Retinal pigment epithelial cell (primary cell): ENCODE measurements at places on chromosomes 2 and 18.

GRCh38 chr18:47680488-47680887 lies 250.0 kb downstream of the SMAD2 start:
- DNase-seq, result no peak

DNA sequence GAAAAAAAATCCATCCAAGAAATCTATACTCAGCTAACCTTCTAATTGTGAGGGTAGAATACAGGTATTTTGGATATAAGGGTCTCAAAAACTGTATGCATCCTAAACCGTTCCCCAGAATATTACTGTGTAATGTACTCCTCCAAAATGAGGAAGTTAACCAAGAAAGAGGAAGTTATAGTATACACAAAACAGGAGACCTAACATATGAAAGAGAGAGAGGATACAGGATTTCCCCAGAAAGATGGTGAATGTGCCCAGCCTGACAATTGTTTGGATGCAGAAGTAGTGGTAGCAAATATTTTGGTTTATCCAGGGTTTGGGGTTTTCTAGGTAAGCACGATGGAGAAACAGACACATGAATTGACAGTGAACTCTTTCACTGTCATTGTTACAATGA lies 50.6 kb downstream of the GALNT3 start:
- no peak for DNase-seq

- no peak for DNase-seq
These were observed 19.4 kb downstream of the RRM2 start for GRCh38 chr2:10141736-10142639.

- no peak for DNase-seq
These were observed 28.0 kb upstream of the PPP3R1 start for GRCh38 chr2:68280348-68280747.

DNA sequence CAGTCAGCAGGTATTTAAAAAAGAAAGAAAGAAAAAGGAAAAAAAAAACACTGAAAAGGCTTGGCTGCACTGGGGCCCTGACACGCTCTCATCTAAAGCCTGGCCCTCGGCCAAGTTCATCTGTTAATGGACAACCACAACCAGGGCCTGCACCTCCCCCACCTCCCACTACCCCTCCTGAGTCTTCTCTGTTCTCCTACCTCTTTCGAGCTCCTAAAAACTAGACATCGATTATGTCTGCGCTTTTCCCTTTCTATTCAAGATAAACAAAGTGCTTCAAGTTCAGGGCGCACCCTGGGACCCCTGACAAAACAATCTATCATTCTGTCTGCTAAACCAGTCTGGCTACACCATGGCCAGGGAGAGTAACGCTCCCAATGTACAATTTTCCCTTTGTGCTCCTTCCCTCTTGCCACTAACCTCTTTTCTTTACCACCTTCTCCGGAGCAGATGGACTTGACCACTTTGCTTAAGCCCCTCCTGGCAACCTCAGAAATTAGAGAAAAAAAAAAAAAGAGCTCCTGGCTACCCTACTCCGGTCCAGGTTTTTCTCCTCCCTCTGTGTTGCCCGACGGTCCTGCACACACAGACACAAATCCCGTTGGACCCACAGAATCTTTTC lies 22.7 kb downstream of the BCL11A start:
- DNase-seq, result no peak

- DNase-seq, result no peak
These were observed 113.2 kb downstream of the SH3RF3 start for GRCh38 chr2:109242210-109242653.
